Bone marrow (tissue), 2 donors: ENCODE measurements at places on chromosomes 2 and 18.

- DNase-seq: no peak
Observed at GRCh38 chr2:109647636-109648035, 33.5 kb downstream of the SOWAHC start.

DNA sequence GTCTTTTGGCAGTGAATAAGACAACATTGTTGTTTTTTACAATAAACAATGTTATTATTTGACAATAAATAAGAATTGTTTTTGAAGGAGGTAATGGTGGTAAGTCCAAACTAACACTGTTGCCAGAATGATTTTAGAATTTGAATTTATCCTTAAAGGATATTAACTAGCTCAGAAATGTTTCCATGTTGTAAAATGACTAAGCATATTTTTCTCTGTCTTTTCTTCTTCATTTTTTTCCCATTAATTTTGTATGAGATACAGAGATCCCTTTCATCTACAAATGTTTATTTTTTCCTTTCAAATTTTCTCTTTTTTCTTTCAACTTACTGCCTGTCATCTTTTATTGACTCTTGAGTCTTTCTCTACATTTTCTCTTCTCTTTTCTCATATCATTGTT, 66.5 kb upstream of the DOCK10 start:
- DNase-seq: no peak

DNA sequence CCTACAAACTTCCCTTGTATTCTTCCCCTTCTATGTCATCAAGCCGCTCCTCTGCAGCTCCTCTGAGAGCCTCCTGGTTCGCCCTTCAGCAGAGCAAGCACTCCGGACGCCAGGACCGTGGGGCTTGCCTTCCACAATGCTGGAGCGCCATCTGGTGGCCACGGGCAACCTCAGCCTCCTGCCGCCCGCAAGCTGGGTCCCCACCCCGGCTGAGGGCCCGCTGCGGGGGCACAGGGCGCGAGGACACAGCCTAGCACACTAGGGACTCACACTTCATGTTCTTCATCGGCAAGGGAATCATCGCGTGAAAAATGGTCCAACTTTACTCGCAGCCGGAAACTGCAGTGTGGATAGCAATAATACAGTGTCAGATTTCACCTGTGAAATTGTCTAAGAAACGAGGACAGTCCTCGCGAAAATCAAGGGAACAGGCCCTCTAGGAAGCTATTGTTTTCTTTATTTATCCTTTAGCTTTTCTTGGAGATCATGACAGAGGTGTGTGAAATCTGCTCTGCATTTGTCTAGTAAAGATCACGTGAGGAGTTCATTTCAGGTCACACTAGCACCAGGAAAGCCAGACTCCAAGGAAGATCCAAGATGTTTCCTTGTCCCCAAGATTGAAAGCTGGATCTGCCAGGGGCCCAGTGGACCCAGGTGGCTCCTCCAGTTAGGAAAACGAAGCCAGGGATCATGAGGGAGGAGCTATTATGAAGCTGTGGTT, 5.8 kb downstream of the PRLH start:
- DNase-seq: peak; percentile 65

DNA sequence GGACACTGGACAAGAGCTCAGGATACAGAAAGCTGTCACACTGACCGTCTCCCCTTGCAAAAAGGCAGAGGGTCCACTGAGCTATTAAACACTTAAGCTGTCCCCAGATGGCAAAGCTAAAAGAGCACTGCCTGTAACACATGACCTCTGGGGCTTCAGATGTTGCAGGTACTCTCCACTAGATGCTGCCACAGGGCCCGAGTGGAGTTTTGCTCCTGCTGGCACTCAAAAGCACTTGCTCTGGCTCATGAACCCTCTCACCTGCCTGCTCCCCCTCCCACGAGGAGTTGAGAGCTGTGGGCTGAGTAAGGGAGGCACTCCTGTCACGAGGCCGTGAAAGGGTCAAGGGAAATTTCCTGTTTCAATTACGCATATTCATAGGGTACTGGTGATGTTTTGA, 227.9 kb downstream of the PRKCE start:
- DNase-seq: no peak

DNA sequence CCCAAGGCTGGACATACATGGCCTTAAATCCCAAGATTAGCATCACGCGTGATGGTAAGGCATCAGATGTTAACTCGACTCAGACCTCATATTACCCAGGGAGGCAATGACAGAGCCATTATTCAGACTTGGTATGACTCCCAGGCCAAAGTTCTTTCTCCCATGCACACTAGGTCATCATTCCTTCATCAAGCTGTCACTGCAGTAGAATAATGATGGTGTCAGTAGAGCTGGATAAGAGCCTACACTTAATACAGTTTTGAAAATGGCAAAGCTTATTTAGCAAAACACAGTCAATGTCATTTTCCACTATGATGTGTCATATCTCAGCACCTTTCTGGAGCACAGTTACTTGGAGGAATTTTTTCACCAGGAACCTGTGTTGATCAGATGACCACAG, 663.3 kb downstream of the SUCLG1 start:
- DNase-seq: no peak

GRCh38 chr2:162037028-162037795, 36.8 kb downstream of the DPP4 start:
- no peak for DNase-seq

DNA sequence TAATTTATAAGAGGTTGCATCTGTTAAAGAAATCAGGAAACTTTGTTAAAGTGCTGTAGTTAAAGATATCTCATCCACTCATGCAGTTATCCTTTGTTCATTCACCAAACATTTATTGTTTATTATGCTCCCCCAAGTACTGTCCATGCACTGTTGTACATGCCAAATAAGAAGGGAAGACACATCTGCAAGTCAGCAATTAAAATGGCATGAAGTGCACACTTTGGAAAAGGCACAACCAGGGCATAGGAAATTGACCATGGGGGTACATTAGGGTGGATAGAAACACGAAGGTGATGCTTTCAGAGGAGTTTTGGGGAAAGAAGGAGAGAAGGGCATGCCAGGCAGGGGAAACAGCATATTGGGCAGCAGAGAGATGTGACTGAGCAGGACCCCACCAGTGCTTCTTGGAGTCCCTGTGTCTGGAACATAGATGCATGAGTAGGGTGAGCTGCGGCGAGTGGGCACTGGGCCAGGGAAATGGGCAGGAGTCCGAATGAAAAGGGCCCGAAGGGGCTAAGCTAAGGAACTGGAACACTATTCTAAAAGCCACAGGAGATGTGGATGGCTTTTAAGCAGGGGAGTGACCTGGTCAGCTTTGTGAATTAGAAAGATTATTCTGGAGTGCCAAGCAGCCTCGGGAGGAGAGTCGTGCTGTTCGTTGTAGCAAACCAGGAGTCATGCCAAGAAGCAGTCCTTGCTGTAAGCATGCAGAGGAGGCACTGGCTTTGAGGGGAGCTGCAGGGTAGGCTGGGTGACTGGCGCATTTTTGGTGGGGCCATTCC, 316.3 kb downstream of the AGPS start:
- no peak for DNase-seq

- no peak for DNase-seq
Observed at GRCh38 chr2:34102339-34102738, 503.2 kb upstream of the FAM98A start.

DNA sequence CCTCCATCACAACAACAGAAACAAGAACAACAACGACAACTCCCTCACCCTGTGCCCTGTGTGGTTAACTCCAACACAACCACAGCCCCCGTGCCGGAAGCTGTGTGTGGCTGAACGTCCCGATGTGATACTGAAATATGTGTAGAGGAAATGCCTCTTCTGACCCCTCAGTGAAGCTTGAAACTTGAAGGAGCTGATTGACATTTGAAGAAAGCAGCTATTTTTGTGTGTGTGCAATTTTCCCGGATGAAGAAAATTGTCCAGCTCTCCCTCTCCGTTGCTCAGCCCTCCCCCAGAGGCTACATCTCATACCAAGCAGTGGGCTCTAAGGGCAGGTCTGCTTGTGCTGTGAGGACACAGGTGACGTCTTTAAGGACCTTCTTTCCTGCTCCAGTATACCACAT, 173.8 kb downstream of the ICOS start:
- peak; percentile 1 for DNase-seq

GRCh38 chr2:155895016-155895415, 437.5 kb downstream of the NR4A2 start:
- DNase-seq: no peak

- no peak for DNase-seq
Observed at GRCh38 chr2:177073611-177074010, 139.0 kb upstream of the HNRNPA3 start.

DNA sequence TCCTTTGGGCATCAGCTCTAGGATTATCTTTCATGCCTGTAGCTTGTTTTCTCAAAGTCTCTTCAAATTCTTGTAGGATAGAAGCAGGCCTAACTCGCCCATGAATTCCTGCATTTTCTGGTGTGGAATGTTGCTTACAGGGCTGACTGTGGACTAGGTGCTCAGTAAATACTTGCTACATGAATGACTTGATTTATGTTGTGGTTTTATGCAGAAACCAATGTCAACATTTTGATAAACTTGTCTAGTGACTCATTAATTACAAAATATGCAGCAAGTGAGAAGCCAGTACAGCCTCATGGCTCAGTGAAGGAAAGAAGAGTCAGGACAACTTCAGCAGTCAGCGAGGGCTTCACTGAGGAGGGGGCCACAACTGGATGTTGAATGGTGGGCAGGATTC, 110.6 kb upstream of the SIX2 start:
- no peak for DNase-seq

DNA sequence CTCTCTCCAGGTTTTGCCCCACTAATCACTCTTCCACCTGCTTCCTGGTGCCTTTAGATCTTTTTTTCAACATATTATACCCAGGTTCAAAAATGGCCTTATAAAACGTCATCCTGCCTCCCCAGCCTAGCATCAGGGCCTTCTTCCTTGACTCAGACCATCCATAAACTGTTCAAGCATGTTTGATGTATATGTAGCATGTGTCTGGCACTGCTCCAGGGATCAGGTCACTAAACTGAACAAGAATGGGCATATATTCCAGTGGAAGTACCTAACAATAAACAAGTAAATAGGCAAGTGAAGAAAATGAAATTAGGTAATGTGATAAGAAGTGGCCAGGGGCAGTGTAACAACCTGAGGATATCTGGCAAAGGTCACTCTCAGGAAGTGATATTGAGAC, 141.2 kb downstream of the TRIB2 start:
- no peak for DNase-seq

- DNase-seq: no peak
Observed at GRCh38 chr2:170146784-170147183, 31.2 kb upstream of the MYO3B start.

DNA sequence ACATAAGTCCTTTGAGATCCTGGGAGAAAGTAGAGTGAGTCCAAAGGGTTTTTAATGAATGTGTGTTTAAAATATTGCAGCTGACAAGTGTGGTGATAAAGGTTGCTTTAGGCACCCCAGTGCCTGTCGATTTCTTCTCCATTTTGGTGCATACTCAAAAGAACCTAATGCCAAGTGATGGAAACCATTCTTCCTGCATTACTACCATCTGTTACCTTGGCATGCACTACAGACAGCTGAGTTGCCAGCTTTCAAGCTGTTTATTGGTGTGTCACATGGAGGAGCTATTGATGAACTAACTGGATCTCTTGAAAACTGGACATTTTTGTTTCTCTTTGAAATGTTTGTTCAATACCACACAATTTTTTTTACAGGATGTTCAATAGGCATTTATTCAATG, 350.0 kb downstream of the AKAIN1 start:
- no peak for DNase-seq

DNA sequence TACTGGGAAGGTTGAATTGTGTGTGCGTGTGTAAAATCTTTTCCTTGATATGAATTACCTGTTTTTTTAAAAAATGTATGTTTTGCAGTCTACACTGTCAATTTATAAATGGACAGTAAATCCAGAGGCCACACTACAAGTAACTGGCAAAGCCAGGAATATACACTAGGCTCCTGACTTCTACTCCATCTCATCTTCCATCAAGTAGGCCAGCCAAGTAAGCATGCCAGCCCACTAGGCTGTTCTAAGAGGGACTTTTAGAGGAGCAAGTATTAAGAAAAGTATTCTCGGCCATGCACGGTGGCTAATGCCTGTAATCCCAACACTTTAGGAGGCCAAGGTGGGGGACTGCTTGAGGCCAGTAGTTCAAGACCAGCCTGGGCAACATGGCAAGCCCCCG, 13.0 kb upstream of the METAP1D start:
- DNase-seq: no peak

DNA sequence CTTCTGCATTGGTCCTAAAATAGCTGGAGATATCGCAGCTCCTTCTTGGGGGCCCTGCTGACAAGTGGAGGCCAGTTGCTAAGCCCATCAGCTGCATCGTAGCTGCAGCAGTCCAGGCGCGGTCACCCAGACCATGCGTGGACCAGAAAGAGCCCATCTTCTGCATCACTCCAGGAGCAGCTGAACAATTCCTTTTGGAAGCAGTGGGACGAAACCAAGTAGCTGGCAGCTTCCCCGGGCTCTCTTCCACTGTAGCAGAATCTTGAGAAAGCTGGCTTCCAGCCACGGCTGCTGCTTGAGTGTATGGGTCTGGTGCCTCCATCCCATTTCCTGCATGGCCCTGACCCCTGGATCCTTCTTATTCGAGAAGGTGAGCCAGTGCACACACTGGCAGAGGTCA, 22.2 kb upstream of the CAB39 start:
- no peak for DNase-seq

- DNase-seq: no peak
Observed at GRCh38 chr2:121130301-121130850, 154.6 kb downstream of the TFCP2L1 start.

GRCh38 chr2:165003443-165004130, 48.3 kb upstream of the SLC38A11 start:
- DNase-seq: no peak

- DNase-seq: no peak
Observed at GRCh38 chr2:165871025-165871424, 77.0 kb upstream of the GALNT3 start.

DNA sequence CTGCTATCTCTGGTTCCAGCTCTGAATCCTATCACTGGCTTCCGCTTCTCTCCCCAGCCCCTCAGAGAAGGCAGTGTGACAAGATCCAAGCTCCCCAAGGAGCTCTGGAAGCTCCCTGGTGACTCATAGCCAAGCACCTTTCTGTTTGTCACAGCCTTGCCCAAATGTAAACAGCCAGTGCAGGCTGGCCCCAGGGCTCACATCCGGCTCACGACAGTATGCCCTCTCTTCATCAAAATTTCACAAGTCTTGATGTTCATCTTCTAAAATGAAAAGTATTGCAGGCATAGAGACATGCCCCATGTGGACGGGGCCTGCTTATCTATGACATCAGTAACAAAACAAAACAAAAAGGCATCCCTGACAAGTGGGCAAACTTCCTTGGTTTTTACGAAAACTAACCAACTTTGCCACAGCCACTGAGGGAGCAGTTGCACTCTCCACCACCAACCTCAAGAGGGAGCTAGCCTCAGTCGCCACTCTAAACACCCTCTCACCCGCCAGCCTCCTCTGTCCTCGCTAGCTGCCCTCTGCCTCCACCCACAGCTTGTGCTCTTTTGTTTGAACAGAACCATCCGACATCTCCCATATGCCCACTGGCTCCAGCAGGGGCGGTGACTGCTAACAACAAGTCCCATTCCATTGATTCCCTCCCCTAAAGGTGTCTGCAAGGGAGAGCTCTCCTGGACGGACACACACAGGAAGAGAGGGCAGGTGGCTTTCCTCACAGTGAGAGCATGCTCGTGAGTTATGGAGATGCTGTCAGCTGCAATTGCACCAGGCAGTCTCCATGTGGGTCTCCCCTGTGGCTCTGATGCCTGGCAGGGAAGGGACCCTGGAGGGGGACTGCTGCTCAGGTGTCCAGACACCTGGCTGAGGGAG, 71.0 kb upstream of the DAPL1 start:
- DNase-seq: no peak
